ENCODE measurements at places on chromosomes 3 and 15. TPM values are rescaled to one million over a fixed set of nuclear protein-coding genes. Genes with fewer than 3 reads are reported as not detected.

DNA sequence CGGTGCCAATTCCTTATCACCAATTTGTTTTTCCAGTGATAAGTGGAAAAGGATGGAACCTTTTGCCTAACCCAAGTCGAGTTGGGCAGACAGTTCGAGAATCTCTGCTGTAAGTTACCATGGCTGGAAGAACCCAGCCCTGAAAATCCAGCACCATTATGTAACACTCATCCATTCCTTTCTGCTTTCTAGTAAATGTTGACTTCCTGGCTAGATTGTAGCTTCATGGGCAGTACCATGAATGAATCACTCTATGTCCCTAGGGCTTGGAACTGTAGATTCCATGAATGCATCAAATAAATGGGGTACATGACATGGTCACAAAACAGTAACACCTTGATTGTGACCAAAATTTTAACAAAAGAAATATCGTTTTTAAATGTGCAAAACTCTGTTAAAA lies 14.0 kb downstream of the CHCHD4 start:
- H3K4me1 ChIP-seq, result no peaks in the 10 kb centered on the region
- no peaks in the 10 kb centered on the region for H3K27me3 ChIP-seq
- peaks cover 11% of the 10 kb centered on the region for H3K36me3 ChIP-seq
- H3K4me3 ChIP-seq, result no peak overlapping the region

- DNase-seq, result no peak
- no peaks in the 10 kb centered on the region for H3K36me3 ChIP-seq
- no peak overlapping the region for H3K4me3 ChIP-seq
- H3K27ac ChIP-seq, result no peak overlapping the region
- H3K4me1 ChIP-seq, result no peaks in the 10 kb centered on the region
Observed at GRCh38 chr15:92327033-92327432, 66.6 kb upstream of the ST8SIA2 start.

DNA sequence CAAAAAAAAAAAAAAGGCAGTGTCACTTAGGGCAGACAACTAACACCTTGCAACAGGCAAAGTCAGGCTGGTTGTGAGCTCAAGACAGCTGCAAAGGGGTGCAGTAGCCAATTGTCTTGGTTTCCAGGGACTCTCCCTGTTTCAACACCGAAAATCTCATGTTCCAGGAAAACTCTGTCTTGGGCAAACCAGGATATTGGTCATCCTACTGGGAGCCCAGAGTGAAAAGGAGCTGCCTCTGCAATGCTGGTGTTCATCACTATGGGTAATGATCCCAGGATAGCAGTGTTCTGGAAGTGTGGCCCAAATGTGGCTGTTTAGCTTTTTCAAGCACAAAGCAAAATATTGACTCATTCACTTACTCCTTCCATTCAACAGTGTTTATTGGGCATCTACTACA lies 82.6 kb downstream of the ARHGAP31 start:
- H3K4me1 ChIP-seq, result no peaks in the 10 kb centered on the region
- DNase-seq, result peak; percentile 19
- H3K36me3 ChIP-seq, result peaks cover 32% of the 10 kb centered on the region
- no peak overlapping the region for H3K4me3 ChIP-seq
- H3K27me3 ChIP-seq, result no peaks in the 10 kb centered on the region

- no peaks in the 10 kb centered on the region for H3K27me3 ChIP-seq
- no peak overlapping the region for H3K4me3 ChIP-seq
- no peaks in the 10 kb centered on the region for H3K36me3 ChIP-seq
- peaks cover 19% of the 10 kb centered on the region for H3K4me1 ChIP-seq
- no peak for DNase-seq
Observed at GRCh38 chr15:25532269-25533140, 93.7 kb upstream of the UBE3A start.

DNA sequence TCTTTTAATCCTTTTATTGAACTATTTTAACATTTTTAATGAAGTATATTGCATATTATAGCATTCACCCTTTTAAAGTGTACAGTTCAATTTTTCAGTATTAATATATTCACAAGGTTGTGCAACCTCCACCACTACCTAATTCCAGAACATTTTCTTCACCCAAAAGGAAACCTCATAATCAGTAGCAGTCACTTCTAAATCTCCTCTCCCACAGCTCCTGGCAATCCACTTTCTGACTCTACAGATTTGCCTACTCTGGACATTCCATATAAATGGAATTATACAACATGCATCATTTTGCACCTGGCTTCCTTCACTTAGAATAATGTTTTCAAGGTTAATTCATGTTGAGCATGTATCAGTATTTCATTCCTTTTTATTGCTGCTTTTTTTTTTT lies 55.0 kb upstream of the HRH1 start:
- H3K4me1 ChIP-seq, result no peaks in the 10 kb centered on the region
- DNase-seq, result peak; percentile 53
- H3K36me3 ChIP-seq, result no peaks in the 10 kb centered on the region

- no peaks in the 10 kb centered on the region for H3K36me3 ChIP-seq
- H3K4me3 ChIP-seq, result no peak overlapping the region
- DNase-seq, result no peak
- H3K27ac ChIP-seq, result no peak overlapping the region
- no peaks in the 10 kb centered on the region for H3K27me3 ChIP-seq
Observed at GRCh38 chr3:166531730-166532129, 694.5 kb upstream of the BCHE start.

- H3K36me3 ChIP-seq, result no peaks in the 10 kb centered on the region
- DNase-seq, result no peak
- H3K4me1 ChIP-seq, result peaks cover 77% of the 10 kb centered on the region
- peak overlapping the region; percentile 8 for H3K27ac ChIP-seq
- no peak overlapping the region for H3K4me3 ChIP-seq
- H3K27me3 ChIP-seq, result no peaks in the 10 kb centered on the region
Observed at GRCh38 chr15:68794863-68795262, 25.8 kb downstream of the ANP32A start.

DNA sequence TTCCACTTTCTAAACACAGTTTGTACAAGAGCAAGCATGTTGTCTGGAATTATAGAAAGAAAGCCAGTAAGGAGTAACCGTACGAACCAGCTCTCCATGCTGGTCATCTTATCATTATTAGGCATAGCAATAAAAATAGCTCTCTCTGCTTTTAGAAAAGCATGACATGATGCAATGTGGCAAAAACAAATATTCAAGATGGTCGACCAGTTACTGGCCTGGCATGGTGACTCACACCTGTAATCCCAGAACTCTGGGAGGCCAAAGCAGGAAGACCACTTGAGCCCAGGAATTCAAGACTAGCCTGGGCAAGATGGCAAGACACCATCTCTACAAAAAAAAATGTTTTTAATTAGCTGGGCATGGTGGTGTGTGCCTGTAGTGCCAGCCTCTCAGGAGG lies 2.6 kb upstream of the MAP4 start:
- no peaks in the 10 kb centered on the region for H3K36me3 ChIP-seq
- no peak overlapping the region for H3K4me3 ChIP-seq
- H3K4me1 ChIP-seq, result peaks cover 33% of the 10 kb centered on the region
- H3K27me3 ChIP-seq, result no peaks in the 10 kb centered on the region
- no peak overlapping the region for H3K27ac ChIP-seq

Gene AGBL1
- 0.04 TPM for total RNA-seq

Measured in cardiac muscle cell (in vitro differentiated cells and primary cell).